ENCODE measurements at places on chromosomes 3 and 15.
A peak's percentile ranks its signal among the peaks of the same experiment; 100 is the strongest.

DNA sequence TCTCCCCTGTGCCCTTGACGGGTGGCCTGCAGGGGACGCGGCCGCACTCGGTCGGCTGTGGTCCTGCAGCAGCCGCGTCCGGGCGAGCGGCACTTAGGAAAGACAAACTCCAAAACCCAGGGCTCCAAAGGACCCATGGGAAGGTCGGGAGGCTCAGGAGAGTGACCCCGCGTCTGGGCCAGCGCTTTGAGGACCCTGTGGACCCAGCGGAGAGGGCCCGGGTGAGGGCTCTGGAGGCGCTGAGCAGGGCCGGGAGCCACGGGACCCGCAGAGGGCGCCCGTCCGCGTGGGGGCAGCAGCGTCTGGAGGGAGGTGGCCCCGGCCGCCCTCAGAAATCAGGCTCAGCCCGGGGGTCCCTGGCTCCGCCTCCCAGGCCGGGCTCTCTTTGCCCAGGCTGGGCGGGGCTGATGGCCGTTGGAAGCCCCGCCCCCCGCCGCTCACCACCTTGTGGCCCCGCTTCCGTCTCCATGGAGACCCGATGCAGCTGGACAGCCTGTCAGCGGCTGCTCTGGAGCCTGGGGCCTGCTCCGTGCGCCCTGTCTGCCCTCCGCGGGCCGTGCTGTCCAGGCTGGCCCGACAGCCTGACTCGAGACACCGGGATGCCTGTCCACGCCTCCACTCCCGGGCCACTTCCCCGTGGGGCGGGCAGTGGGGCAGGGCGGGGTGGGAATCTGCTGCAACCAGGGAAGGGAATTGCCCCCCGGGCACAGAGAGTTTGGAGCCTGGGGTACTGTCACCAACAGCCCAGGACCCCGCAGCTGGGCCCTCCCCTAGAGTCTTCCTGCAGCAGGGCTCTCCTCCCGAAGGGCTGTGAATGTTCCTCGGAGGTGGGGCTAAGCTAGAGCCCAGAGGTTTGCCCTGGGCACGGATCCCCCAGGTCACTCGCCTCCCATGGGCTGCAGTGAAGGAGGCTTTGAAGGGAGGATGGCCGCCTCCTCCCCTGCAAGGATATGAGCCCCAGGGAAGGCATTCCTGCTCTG lies 34.8 kb upstream of the RPL32 start:
- H3K27me3 ChIP-seq: no peaks in the 10 kb centered on the region
- no peak overlapping the region for H3K4me3 ChIP-seq
- no peaks in the 10 kb centered on the region for H3K36me3 ChIP-seq
- H3K4me1 ChIP-seq: peaks cover 4% of the 10 kb centered on the region
- H3K27ac ChIP-seq: no peak overlapping the region
- no peak for DNase-seq

DNA sequence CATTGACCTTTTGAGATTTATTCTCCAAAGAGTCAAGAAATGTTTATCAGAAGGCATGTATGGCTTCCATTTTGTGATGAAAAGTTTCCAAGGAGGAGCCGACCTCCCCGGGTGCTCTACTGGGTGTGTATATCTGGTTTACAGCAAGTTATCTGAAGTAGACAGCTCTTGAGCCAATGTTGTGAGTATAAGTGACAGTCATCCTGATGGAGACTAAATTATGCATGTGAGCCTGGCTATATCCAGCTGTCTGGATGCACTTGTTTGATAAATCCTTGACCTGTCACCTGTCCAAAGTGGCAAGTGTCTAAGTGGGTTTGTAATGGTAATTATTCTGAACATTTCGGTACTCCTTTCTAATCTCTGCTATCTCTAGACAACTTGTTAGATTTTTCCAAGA lies 142.2 kb downstream of the NR2F2 start:
- H3K27me3 ChIP-seq: no peaks in the 10 kb centered on the region
- H3K4me1 ChIP-seq: no peaks in the 10 kb centered on the region
- H3K4me3 ChIP-seq: no peak overlapping the region
- no peaks in the 10 kb centered on the region for H3K36me3 ChIP-seq

DNA sequence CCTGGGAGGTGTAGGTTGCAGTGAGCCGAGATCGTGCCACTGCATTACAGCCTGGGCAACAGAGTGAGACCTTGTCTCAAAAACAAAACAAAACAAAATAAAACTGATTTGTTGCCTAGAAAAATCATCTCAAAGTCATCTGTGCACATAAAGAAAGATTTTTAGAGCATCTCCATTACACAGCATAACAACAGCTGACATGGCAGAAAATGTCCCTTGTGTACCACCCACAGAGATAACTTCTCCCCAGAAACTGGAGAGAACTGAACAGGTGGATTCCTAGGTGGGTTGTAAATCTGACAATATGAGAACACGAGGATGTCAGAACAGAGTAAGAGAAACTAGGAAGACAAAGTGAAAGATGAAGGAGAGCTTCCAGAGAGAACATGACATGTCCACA lies 207.5 kb downstream of the SLC9A9 start:
- no peak overlapping the region for H3K4me3 ChIP-seq
- H3K27ac ChIP-seq: no peak overlapping the region
- no peaks in the 10 kb centered on the region for H3K27me3 ChIP-seq
- H3K36me3 ChIP-seq: no peaks in the 10 kb centered on the region
- H3K4me1 ChIP-seq: peaks cover 19% of the 10 kb centered on the region
- no peak for DNase-seq

- peak; percentile 61 for DNase-seq
- no peaks in the 10 kb centered on the region for H3K27me3 ChIP-seq
- no peak overlapping the region for H3K27ac ChIP-seq
- peaks cover 69% of the 10 kb centered on the region for H3K4me1 ChIP-seq
- no peak overlapping the region for H3K4me3 ChIP-seq
These were observed 2.6 kb upstream of the RBM15B start for GRCh38 chr3:51388286-51389029.

GRCh38 chr3:122214711-122215110 lies 31.2 kb downstream of the CASR start:
- no peaks in the 10 kb centered on the region for H3K4me1 ChIP-seq
- no peaks in the 10 kb centered on the region for H3K27me3 ChIP-seq
- H3K4me3 ChIP-seq: no peak overlapping the region
- H3K36me3 ChIP-seq: no peaks in the 10 kb centered on the region
- no peak overlapping the region for H3K27ac ChIP-seq

- no peaks in the 10 kb centered on the region for H3K27me3 ChIP-seq
- H3K4me3 ChIP-seq: no peak overlapping the region
- DNase-seq: peak; percentile 48
- no peak overlapping the region for H3K27ac ChIP-seq
- H3K36me3 ChIP-seq: no peaks in the 10 kb centered on the region
These were observed 273.5 kb downstream of the NEK10 start for GRCh38 chr3:27095553-27096222.

DNA sequence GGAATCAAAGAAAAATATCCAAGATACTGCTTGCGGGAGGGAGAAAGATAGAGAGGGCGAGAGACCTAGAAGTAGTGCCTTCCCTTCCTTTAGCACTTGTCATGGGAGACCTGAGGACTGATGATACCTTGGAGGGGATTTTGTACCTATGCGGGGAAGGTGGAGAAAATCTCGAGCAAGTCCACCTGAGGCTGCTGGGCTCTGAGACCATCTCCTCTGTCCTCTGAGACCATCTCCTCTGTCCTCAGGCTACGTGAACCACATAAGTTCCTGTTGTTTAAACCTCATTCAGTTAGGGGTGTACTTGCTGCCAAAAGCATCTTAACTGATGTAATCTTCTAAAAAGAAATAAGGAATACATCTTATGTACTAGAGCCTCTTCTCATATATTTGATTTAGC lies 164.9 kb downstream of the NR2F2 start:
- H3K4me3 ChIP-seq: no peak overlapping the region
- H3K4me1 ChIP-seq: no peaks in the 10 kb centered on the region
- DNase-seq: no peak

DNA sequence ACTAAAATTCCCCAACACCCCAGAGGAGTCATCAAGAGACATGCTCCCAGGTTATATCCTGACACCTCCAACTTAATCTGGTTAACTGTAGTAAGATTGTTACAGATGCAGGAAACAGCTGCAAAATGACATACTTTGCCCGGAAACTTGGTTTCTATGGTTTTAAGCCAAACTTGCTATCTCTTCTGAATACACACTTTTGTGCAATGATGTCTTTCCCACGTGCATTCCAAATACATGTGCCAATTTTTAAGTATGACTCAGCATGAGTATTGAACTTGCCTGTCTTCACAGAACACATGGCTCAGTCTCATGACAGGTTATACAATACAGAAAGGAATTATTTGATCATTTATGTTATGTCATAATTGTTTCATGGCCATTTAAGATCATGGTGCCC lies 207.0 kb upstream of the DCBLD2 start:
- no peaks in the 10 kb centered on the region for H3K4me1 ChIP-seq
- H3K27me3 ChIP-seq: no peaks in the 10 kb centered on the region
- no peak for DNase-seq
- no peak overlapping the region for H3K27ac ChIP-seq

Measured in Karpas-422 (cell line).